ENCODE measurements at places on chromosomes 1 and 21.
A peak's percentile ranks its signal among the peaks of the same experiment; 100 is the strongest.

DNA sequence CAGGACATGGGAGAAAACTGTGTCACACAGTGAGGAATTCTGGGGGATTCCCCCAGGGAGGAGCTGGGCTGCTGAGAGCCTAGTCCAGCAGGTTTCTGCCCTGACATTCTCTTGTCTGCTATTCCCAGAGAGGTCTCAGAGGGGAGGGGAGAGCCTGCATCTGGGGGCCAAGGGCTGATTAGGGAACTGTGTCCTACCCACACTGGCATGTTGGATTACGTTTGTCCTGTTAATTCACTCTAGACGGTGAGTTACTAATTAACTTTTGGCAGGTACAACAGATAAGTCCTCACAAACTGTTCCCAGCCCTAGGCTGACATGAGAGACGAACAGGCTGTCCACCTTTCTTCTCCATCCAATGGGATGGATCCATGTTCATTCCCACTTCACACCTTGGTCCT, 2.6 kb upstream of the SH3BGRL3 start:
- DNase-seq = no peak

GRCh38 chr1:185159966-185160365, 3.0 kb downstream of the SWT1 start:
- no peak for DNase-seq

DNA sequence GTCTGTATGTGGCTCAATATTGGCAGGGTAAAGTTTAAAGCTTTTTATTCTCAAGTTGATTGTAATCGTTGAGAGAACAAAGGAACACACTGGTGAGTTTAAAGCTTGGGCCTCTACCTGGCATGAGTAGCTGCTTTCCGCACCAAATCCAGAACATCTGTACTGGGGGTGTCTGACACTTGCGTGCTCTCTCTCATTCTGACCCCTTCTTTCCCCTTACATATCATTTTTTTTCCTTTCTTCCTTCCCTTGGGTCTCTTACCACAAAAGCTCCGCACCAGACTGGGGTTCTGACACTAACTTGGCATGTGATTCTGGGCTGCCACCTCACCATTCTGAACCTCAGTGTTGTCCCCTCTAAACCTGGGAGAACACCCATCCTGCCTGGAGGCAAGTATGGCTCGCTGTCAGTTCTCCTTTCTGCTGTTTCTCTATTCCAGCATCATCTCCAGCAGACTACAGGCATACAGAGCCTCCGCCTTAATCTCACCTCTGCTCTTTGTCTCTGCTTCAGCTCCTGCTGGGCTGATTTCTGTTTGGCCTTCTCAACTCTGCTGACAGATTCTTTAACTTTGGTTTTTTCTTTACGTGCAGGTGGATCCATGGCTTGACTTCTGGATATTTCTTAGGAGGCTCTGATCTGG, 859 bp upstream of the ERMAP start:
- DNase-seq = no peak

DNA sequence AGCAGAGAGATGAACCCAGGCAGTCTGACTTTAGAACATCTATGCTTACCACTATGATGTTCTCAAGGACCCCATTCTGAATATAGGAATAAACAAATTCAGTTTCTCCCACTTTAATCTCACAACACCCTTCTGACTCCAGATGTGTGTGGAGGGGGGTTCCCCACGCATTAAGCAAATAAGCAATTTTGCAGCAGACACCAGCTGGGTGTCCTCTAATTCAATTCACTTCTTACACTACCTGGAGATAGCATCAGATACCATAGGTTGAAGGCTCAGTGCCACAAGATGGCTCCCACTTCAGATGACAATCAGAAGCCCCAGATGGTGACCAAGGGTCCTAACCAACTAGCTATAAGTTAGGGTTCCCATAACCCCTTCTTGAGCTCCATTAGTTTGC, 30.3 kb upstream of the CEP350 start:
- DNase-seq = no peak

GRCh38 chr1:236151739-236152424, 9.5 kb downstream of the GPR137B start:
- no peak for DNase-seq

DNA sequence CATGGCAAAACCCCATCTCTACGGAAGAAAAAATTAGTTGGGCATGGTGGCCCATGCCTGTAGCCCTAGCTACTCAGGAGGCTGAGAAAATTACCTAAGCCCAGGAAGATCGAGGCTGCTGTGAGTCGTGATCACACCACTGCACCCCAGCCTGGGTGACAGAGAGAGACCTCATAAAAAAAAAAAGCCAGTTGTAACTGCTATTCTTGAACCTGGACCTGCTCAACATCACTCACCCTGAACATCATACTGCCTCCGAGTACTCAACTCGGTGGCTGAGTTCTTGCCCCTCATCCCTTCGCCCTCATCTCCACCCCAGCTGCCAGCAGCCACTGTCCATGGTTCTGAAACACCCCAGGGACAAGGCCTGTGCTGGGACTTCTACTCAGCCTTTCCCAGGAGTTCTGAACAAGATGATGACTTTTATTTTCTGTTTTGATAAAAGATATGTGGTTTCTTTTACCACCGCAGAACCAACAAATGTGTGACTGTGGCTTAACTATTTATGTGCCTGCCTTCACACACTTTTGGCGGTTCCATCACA, 5.4 kb upstream of the DISP3 start:
- no peak for DNase-seq

DNA sequence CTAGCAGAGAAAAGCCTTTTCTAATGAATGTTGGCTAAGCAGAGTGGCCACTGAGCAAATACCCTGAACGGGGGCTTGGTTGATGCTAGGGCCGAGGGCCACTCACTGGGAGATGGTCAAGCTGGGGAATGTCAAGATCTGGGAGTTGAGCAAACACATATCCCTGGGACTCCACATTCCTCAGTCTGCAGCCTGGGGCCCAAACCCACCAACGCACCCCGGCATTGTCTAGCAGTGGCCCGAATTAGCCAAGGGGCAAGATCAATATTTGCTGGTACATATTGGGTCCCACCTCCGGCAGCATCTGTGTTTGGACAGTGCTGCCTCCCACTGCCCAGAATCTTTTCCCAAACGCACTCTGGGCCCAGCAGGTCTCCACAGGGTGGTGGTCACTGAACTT, 144.1 kb downstream of the TRABD2B start:
- no peak for DNase-seq

GRCh38 chr1:113055570-113055969, 17.4 kb upstream of the LRIG2 start:
- no peak for DNase-seq

DNA sequence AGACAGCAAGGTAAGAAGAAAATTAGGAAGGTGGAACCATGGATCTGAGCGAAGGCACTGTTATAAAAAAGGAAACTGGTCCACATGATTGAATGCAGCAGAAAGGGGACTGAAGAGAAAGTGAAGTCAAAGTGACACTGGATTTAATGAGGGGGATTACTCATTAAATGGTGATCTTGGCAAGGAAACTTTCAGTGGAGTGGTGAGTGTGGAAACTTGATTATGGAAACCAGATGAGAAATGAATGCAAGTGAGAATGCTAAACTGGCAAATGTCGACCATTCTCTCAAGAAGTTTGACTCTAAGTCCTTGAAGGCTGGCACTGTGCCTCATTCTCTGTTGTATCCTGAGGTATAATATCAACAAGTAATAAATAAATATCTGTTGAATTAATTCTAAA, 23.3 kb downstream of the COLGALT2 start:
- no peak for DNase-seq

DNA sequence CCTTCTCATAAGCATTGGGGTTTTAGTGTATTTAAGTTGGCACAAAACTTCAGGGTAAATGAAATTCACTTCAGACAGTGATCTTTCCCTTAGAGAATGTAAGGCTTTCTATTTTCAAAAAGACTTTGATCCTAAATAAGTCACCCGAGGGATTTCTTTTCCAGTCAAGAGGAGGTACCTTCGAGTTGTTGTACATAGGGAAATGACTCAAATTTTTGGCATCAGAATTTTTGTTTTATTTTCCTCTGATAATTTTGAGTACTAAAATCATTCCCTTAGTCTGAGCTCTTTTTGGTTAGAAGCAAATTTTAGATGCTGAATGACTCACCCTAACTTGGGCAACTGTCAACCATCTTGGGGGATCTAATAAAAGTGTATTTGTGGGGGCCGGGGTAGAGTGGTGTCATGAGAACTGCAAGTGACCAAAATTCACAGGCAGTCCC, 193.9 kb downstream of the DHRS3 start:
- no peak for DNase-seq

DNA sequence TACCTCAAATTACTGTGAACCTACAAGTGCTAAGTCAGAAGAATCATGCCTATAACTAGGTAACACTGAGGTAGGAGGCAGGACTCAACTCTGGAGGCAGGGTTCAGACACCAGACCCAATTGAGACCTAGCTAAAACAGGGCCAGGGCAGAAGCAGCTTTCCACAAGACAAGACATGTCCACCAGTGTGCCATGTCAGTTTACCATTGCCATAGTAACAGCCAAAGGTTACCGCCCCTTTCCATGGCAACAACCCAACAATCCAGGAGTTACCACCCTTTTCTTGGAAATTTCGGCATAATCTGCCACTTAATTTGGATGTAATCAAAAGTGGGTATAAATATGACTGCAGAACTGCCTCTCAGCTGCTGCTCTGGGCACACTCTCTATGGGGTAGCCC, 432.3 kb downstream of the DPYD start:
- DNase-seq = no peak

- DNase-seq = no peak
These were observed 27.5 kb downstream of the COL6A1 start for GRCh38 chr21:46008893-46009621.

- DNase-seq = peak; percentile 61
These were observed 6.9 kb upstream of the GPATCH4 start for GRCh38 chr1:156608036-156608674.

DNA sequence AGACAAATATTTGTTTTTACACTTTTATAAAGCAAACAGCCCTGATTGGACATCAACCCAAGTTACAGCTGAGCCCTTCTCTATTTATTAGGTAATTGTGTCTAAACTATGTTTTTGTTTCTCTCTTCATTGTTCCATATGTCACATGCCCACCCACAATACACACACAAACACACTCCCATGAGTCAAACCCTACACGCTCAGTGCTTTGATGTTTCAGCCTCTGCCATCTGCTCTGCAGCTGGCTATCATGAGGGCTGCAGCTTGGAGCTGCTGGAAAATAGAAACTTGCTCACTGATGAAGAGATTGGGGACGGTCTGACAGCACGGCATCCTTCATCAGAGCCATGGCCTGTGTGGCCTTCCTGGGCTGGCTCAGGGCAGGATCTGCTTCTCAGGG, 41.7 kb downstream of the PSMG1 start:
- no peak for DNase-seq

GRCh38 chr1:210456731-210457255, 128.1 kb downstream of the HHAT start:
- DNase-seq = no peak

DNA sequence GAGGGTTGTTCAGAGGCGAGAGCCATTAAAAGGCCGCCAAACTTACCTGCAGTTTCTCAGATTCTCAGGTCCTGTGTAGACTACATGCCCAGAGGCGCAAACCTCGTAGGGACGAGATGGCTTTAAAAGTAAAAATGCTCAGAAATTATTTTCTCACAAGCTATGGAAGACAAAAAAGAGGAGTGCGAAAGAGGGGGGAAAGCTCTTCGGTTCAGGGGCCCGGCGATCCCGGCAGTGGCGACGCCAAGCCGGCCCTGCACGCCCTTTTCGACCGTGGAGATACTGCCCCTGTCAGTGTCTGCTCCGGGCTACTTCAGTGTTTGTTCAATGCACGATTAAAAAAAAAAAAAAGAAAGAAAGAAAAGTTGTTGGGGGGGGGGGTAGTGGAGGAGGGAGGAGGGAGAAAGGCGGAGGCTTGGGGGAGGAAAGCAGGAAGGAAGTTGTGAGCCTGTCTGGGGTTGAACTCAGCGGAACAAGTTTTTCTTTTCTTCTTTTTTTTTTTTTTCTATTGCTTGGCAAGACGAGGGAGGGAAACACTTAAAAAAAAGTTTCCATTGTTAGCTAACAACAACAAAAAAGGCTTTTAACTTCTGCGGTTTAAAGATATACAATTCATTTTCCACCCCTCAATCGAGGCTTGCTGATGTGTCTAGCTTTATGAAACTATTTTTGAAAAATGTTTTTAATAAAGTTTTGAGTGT, at the start of gene ITPKB:
Gene ITPKB, minus strand, starts transcription at position 288 of the 701 bp plus-strand sequence. CDS start 1,824 bp downstream, outside the sequence.
- peak; percentile 57 for DNase-seq

DNA sequence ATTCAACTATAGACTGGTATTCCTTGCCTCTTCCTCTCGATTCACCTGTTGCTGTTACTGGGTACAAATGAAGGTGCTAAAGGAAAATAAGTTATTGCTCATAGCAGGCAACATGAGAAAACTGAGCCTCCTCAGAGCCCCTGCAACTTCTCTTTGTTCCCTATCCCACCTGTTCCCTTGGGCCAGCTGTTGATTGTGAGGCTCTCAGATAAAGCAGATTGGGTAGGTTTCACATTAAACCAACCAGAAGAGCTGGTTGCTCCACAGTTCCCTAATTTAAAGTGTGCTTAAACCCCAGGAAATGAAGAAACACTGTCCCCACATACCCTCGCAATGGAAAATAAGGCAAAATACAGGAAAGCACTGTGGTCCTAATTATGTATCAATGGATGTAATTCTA, 4.8 kb downstream of the DEDD start:
- DNase-seq = peak; percentile 70

DNA sequence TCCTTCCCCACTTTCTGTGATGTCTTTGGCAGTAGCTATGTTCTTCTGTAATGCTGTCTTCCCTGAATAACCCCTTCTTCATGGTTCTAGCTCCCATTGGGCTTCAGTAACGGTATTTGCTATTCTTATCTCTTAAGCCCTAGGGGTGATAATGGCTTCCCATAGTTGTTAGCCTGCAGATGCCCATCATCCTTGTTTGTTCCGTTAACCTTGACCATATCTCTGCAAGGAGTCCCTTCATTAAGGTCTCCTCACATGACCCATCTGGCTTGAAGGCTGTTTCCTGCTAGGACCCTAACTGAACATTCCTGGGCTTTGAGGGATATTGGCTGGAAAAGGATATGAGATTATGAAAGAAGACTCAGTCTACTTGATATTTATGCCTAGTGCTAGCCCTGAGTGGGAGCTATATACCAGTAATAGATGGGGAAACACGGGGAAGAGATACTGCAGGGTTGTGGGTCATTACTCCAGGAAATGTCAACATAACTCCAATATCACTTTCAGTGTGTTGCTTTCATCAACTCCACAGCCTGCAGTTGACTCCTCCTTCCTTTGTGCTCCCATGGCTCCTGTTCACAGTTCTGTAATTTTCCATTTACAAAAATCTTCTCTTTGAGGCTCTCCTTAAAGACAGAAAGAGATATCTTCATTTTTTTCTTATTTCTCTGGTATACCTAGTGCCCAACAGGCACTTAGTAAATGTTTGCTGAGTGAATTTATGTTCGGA, 2.5 kb downstream of the MR1 start:
- no peak for DNase-seq

- no peak for DNase-seq
These were observed 165.3 kb downstream of the LTN1 start for GRCh38 chr21:28827422-28827821.

GRCh38 chr1:115331558-115332331, 6.3 kb downstream of the NGF start:
- no peak for DNase-seq

DNA sequence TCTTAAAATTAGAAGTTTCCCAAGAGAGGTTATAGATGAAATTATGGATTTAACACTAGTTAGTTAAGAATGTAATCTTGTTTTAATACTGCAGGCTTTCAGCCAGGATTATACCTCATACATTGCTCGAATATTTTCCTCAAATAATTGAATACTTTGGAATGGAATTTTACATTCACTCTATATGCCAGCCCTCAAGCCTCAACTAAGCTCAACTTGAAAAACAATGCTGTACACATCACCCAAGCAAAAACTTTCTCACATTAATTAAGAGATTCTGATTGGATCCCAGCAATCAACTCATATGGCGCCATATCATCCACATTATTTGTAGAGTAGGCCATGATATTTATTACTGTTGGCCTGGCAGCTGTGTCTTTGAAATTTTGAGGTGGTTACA, 710.7 kb upstream of the ADAMTS5 start:
- no peak for DNase-seq
